ENCODE measurements at places on chromosomes 6 and 20.

GRCh38 chr6:14464055-14464454 lies 346.5 kb downstream of the CD83 start:
- DNase-seq: no peak

- DNase-seq: no peak
Measured at GRCh38 chr6:167112421-167112820, 10.5 kb upstream of the CCR6 start.

GRCh38 chr6:30645989-30646388 lies 944 bp upstream of the C6orf136 start:
- DNase-seq: no peak

GRCh38 chr6:149234051-149234962 lies 83.2 kb upstream of the TAB2 start:
- no peak for DNase-seq

GRCh38 chr6:97294451-97294850 lies 11.4 kb upstream of the MMS22L start:
- DNase-seq: no peak

- DNase-seq: no peak
Measured at GRCh38 chr6:141877275-141877983, 255.3 kb upstream of the GJE1 start.

GRCh38 chr6:159788276-159788675 lies 1.1 kb downstream of the TCP1 start:
- no peak for DNase-seq

Measured in cortex of kidney (tissue), 1 donor.